ENCODE measurements at places on chromosomes 2 and 18.

- DNase-seq: no peak
Observed at GRCh38 chr2:111905990-111906735, 7.8 kb downstream of the MERTK start.

DNA sequence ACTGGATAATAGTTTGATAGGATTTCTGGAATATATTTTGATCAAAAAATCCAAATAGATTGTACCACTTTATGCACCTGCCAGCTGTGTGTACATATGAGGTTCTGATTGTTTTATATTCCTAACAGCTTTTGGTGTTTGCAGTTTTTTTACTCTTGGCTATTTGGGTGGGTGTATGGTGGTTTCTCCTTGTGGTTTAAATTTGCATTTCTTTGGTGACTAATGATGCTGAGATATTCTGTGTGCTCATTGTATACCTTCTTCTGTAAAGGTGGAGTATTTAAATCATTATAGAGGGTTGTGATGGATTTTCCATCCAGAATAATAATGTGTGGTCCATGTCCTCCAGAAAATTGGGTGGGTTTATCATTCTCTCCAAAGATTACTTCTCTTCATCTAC lies 372.9 kb downstream of the THSD7B start:
- DNase-seq: no peak

- no peak for DNase-seq
Observed at GRCh38 chr2:216849987-216850386, 9.9 kb downstream of the TNP1 start.

- DNase-seq: no peak
Observed at GRCh38 chr2:13876491-13877037, 756.0 kb upstream of the LRATD1 start.

DNA sequence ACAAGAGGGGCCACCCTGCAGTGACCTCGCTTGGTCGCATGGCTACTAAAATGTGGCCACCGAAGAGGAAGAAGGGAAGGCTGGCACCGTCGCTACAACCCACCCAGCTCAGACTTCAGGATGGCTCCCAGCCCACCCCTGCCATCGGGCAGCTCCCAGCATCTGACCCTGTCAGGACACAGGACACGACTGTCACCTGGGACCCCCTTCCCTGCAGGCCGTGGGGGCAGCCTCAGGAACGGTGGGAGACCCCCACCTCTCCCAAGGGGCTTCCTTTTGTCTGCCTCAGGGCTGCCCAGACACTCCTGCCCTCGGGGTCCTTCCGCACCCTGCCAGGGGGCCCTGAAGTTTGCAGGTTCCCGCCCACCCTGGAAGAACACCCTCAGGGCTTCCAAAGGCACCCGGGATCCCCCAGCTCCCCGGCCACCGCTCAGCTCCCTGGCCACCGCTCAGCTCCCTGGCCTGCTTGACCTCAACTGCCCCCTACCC lies 7.7 kb downstream of the RTP5 start:
- DNase-seq: no peak

DNA sequence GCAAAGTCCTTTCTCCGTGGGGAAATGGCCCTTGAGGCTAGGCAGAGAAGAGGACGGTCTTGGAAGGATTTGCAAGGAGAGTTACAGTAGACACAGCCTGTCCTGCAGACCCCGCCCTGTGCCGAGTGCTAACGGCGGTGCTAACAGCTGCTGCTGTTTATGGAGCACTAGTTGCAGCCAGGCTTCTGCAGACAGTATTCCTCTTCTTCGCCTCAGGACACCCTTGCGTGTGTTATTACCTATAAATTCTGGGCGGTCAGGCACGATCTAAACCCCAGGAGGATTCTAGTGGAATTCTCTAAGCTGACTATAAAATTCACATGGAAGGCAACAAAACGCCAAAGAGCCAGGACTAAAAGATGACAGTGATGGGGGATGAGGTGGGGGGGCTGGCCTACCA lies 139.8 kb downstream of the GLI2 start:
- no peak for DNase-seq

DNA sequence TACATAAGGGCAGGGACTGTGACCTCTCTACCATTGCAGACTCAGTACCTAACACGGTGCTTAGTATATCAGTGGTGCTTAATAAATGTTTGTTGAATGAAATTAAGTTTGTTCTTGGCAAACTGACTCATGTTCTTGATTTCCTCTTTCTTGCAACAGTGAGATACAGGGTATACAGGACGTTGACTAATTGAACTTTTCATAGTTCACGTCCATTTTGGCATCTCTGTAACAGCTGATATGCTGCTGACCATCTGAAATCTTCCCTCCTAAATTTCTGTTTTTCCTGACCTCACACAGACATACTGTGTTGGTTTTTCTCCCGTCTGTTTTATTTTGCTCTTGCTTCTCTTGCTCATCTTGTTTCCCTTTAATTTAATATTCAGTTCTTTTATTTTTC lies 44.2 kb downstream of the LHCGR start:
- no peak for DNase-seq

DNA sequence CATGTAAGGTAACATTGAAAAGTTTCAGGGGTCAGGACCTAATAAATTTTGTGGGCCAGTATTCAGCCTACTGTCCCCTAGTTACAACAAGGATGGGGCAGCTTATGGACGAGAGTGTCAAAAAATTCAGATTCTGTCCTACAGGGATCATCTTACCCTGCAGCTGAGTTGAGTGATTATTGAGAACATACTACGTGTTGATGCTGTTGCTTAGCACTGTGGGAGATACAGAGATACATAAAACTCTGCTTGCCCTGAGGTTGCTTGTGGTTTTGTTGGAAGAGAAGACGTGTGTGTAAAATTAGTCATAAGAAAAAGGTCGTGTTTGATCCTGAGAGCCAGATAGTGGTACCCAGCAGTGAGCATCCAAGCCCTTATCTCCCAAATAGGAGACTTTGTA lies 253.2 kb downstream of the NEDD4L start:
- DNase-seq: no peak

DNA sequence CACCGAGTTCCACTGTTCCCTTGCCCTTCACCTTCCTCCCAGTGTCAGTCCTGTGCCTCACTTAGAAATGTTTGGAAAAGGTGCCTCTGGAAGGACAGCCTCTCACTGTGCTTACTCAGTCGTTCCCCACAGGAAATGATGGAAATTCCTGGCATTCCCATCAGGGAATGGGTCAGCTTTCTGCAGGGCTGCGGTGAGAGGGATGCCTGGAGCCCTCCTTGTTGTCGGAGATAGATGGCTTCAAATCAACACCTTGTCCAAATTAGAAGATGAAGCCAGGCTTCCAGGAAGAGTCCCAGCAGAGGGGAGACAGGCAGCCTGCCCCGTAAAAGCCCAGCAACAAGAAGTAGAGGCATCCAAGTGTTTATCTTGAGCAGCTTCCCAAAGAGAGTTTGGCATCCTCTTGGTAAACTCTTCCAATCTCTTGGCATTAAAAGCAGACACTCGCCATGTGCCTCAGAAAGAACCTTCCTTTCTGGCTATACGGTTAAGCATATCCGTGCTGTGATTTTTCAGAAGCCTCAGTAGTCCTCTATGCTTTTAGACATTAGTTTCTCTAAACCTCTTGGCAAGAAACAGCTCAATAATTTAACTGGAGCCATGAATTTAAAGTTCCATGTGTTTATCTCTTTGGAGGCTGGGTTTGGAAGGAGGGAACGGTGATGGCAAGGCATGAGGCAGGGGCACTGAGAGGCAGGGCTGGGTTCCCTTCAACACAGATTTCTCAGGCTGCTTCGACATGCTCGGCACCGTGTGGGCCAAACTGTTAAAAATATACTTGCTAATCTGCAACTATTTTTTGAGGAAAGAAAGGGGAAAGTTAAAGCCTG lies 25.1 kb downstream of the COLEC12 start:
- no peak for DNase-seq

DNA sequence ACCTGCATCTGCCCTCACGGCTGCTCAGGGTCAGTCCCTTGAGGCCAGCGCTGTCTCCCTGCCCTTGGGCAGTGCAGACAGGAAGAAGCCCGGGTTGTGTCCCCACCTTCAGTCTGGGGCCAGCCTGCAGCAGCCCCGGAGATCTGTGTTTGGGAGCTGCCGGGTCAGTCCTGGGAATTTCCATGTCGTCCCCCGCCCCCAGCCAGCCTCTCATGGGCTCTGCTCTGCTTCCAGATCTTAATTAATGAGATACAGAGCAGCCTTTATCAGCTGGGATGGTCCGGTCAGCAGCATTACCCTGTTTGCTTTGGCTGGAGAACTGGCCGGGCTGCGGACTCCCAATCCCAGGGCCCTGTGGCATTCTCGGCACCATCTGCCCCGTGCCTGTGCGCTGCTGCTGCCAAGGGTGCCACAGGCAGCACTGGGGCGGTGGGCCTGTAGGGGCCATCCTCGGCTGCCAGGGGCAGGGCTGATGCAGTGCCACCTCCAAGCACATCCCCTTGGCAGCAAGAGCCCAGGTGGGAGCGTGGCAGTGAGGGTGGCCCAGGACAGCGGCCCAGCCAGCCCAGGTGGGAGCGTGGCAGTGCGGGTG lies 2.4 kb downstream of the BOK start:
- DNase-seq: no peak
